Fibroblast of the aortic adventitia (primary cell): ENCODE measurements at places on chromosomes 2 and 18. TPM values are rescaled to one million over a fixed set of nuclear protein-coding genes. Genes with fewer than 3 reads are reported as not detected.

DNA sequence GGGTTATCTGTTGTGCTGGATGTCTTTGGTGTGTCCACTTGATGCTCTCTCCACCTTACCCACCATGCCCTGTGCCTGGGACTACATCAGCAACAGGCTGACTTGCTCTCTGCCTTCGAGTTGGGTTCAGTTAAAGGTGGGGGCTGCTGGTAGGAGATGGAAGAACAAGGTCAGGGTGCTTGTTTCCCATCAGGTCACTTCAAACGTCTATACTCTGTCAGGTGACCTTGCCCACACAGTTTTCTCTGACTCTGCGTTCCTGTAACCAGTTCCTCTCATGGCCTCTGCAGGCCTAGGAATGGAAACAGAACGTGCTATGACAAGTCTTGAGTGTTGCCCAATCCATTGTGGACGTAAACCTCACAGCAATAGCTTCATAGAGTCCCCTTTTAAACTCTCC lies 38.4 kb upstream of the PAPOLG start:
- no peak for DNase-seq

- peak; percentile 69 for DNase-seq
Observed at GRCh38 chr18:21894619-21895367, 154.2 kb downstream of the MIB1 start.

DNA sequence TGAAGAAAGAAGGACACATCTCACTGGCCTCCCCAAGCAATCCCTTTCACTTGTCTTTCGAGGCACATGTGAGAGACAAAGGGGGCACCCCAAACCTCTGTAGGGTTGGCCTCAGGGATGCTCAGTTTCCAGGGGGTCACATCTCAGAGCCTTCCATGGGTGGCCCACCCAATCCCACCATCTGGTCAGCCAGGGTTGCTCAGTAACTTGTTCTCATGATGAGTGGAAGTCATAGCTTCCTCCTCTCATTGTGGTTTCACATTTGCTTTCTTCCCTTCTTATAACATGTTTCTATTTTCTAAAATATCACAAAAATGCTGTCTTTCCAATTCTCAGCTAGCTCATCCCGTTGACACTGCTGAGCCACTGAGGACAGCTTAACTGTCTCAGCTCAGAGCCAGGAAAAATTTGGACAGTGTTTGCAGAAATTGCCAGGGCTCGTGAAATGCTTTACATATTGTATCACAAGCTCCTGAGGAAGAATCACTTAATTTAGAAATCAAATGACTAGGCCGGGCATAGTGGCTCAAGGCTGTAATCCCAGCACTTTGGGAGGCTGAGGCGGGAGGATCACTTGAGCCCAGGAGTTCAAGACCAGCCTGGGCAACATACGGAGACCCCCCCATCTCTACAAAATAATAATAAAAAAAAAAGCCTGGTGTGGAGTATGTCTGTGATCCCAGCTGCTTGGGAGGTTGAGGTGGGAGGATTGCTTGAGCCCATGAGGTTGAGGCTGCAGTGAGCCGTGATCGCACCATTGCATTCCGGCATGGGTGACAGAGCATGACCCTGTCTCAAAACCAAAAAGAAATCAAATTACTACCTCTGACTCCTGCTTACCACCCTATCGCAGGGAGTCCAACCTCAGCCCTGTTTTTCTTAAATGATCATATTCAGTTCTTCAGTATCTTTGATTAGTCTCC lies 129.3 kb downstream of the PRKCE start:
- no peak for DNase-seq

DNA sequence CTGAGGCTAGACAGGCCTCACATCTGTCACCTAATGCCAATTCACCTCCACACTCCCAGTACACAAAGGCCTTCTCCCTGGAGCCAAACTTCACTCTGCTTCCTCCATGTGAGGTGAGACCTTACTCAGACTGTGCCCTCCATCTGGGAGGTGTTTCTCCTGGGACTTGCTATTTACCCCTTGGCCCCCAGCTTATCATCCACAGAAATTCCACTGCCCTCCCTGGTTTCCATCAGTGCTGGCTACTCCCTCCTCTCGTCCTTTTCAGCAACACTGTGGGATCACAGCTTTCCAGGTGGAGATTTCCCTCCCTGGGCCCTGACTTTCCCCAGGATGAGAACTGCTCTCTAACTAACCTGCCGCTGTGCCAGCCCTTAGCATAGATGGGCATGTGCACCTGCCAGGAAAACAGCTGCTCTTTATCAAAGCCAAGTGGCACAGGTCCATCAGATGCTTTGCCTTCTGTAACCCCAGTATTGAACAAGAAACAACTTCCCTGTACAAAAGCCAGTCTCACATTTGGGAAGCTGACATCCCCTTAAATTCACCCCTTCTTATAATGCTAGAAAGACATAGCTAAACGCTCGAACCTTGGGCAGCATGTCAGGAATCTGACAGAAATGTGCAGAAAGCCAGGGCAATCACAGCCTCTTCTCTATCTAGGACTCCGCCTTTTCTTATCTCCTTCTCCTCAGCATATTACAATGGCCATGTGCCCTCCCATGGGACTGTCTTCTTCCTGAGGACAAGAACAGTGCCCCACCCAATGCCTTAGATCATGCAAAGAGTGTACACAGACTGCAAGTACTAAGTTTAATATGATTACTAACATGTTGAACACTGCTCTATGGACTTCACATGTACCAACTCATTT lies 535.5 kb upstream of the ID2 start:
- peak; percentile 76 for DNase-seq

DNA sequence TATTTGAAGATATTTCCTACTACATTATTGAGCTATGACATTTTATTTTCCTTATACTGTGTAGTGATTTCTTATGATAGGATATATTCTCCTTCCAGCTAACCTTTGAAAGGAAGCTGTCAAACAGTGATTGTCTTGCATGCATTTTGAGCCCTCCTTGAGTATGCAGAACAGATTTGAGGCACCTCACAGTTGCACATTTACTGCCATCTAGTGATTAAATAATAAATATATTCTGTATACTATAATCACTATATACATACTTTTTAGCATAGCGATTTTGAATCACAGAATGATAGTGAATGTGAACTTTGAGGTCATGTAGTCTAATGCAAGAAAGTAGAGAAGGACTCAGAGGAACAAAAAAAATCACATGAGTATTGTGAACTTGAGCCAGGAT lies 268.4 kb upstream of the CDH19 start:
- DNase-seq = no peak

DNA sequence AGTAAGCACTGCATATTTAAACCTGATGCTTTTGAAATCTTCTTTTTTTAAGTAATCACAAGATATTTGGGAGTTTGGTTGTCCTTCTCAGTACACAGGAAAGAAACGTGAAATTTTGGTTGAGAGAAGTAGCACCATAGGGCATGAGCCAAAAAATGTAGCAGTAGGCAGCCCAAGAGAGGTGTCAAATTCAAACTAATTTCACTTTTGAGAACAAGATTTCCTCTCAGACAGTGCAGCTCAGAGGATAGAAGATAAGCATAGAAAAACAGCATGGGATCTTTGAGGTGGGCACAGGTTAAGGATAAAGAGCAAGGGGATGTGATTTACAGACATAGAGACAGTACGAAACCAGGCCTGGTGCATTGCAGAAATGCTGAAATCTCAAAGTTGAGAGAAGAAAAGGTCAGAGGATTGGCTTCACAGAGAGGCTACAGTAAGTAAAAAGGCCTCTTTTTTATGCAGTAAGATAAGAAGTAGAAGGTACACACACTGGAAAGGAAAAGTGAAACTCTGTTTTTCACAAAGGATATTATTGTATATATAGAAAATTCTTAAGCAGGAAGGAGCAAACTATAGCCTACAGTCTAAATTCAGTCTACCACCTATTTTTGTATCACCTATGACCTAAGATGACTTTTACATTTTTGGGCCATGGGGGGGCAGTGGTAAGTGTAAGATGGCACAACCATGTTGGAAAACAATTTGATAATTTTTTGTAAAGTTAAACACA lies 89.8 kb downstream of the PKP4 start:
- no peak for DNase-seq

- no peak for DNase-seq
Observed at GRCh38 chr2:41283079-41283775, 764.6 kb upstream of the PKDCC start.

GRCh38 chr2:68837164-68837860 lies 33.9 kb downstream of the BMP10 start:
- DNase-seq = peak; percentile 17

- peak; percentile 77 for DNase-seq
Observed at GRCh38 chr2:187390891-187391290, 57.2 kb downstream of the CALCRL start.

GRCh38 chr2:217168496-217168895 lies 308.6 kb upstream of the TNP1 start:
- DNase-seq = no peak

GRCh38 chr2:71882949-71883472 lies 264.7 kb downstream of the CYP26B1 start:
- DNase-seq = peak; percentile 87

DNA sequence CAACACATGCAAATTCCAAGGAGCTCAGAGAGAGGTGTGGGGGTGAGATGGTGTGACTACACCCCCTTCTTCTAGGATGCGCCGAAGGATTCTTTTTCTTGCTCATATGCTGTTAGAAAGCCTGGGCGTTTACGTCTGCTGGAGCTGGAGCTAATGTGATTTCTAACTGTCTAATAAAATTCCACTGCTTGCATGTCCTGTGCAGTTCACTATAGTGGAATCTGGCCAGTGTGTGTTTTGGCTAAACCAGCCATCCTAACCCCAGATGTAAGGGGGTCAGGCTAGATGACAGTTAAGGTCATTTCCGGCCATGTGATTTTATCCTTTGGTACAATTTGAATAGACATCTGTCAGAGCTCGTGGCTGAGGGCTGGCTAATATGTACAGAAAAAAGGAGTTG lies 194.1 kb downstream of the PRKCE start:
- no peak for DNase-seq

GRCh38 chr2:104744537-104744936 lies 109.4 kb upstream of the POU3F3 start:
- no peak for DNase-seq

GRCh38 chr18:3960142-3960541 lies 495.0 kb downstream of the DLGAP1 start:
- DNase-seq = no peak

DNA sequence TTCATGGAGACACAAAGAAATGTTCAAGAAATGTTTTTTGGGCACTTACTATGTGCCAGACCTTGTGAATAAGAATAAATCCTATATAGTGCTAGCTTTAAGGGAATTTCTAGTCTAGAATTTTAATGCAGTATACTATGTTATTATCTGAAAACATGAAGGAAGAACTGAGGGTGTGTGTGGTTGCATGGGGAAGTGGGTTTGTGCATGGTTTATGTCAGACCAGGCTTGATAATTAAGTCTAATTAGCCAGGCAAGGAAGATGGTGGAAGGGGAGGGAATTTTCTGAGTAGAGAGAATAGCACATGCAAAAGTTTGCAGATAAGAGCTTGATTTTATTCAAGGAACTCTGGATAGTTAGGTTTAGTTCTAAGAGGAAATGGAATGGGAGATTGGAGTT lies 6.5 kb downstream of the RBBP8 start:
- no peak for DNase-seq

DNA sequence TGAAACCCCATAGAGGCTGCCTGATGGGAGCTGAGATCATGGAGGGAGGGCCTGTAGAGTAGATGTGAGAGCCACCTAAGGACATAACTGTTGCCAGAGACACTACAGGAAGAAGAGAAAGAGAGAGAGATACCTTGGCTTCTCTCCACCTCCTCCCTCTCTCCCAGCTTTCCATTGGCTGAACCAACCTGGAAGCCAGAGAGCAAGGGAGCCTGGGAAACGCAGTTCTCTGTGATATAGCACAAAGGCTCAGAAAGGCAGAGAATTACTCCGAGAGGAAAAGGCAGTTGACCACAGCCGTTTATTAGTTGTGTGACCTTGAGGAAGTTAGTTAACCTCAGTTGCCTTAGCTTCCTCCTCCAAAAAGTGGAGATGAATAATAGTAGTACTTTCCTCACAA lies 37.7 kb upstream of the MAT2A start:
- no peak for DNase-seq

The CD8A gene
- total RNA-seq = not detected in 2 replicates

The DUSP2 gene
- 0.36 and 1.4 TPM in 2 replicates for total RNA-seq

The LAMA1 gene
- total RNA-seq = 3.5 and 30.1 TPM in 2 replicates

The SLC4A3 gene
- 2.5 and 14.7 TPM in 2 replicates for total RNA-seq

The ALLC gene
- not detected in 2 replicates for total RNA-seq
